Bronchus fibroblast of lung (primary cell): ENCODE measurements at places on chromosomes 2 and 18. TPM values are rescaled to one million over a fixed set of nuclear protein-coding genes. Genes with fewer than 3 reads are reported as not detected.

The BOLL gene
- total RNA-seq: not detected in 2 replicates

The KIAA2012 gene
- total RNA-seq: not detected in 2 replicates

The RDH14 gene
- total RNA-seq: 17.5 and 18.3 TPM in 2 replicates

The M1AP gene
- not detected in 2 replicates for total RNA-seq

The ROCK1 gene
- 11.1 and 13.3 TPM in 2 replicates for total RNA-seq

The SLC5A6 gene
- total RNA-seq: 27.1 and 28.2 TPM in 2 replicates

The SIX2 gene
- total RNA-seq: under 0.01 and 0.17 TPM in 2 replicates

The TTC21B gene
- total RNA-seq: 7.4 and 9.4 TPM in 2 replicates

The TEKT4 gene
- not detected in 2 replicates for total RNA-seq

The MYO5B gene
- total RNA-seq: under 0.01 and 0.17 TPM in 2 replicates

The SDC1 gene
- 30.6 and 37.7 TPM in 2 replicates for total RNA-seq

The SERPINB7 gene
- 4.2 and 10.3 TPM in 2 replicates for total RNA-seq

The ALPG gene
- total RNA-seq: not detected in 2 replicates

The PRSS56 gene
- total RNA-seq: not detected in 2 replicates

The STAT4 gene
- total RNA-seq: under 0.01 and 0.15 TPM in 2 replicates

The SIX3 gene
- total RNA-seq: not detected in 2 replicates

The ME2 gene
- 39.5 and 42.4 TPM in 2 replicates for total RNA-seq

The STARD6 gene
- 0.15 and 0.34 TPM in 2 replicates for total RNA-seq

The C2orf92 gene
- total RNA-seq: 0.15 and 0.67 TPM in 2 replicates

The CACNB4 gene
- under 0.01 and 0.15 TPM in 2 replicates for total RNA-seq

The MFSD2B gene
- total RNA-seq: 0.59 and 1.0 TPM in 2 replicates

The KLHL41 gene
- 0.30 and 0.34 TPM in 2 replicates for total RNA-seq

The CTIF gene
- 10.1 and 11.4 TPM in 2 replicates for total RNA-seq

The MOCOS gene
- 6.1 and 6.4 TPM in 2 replicates for total RNA-seq

The CRYGC gene
- not detected in 2 replicates for total RNA-seq

The CIAO1 gene
- 106 and 116 TPM in 2 replicates for total RNA-seq

The KCNS3 gene
- 1.3 and 2.7 TPM in 2 replicates for total RNA-seq

The CCDC121 gene
- 1.0 and 1.2 TPM in 2 replicates for total RNA-seq

The GDF7 gene
- not detected in 2 replicates for total RNA-seq

The DTNA gene
- 8.3 and 10.4 TPM in 2 replicates for total RNA-seq

The RALB gene
- total RNA-seq: 33.9 and 39.3 TPM in 2 replicates

The MAB21L4 gene
- not detected in 2 replicates for total RNA-seq

The KANSL3 gene
- total RNA-seq: 20.2 and 20.7 TPM in 2 replicates

The TUBA4B gene
- total RNA-seq: not detected in 2 replicates

The MAP4K3 gene
- total RNA-seq: 14.7 and 18.7 TPM in 2 replicates

The NT5C1B gene
- not detected in 2 replicates for total RNA-seq

The MARCHF4 gene
- 0.67 and 1.2 TPM in 2 replicates for total RNA-seq

The AQP12B gene
- total RNA-seq: not detected in 2 replicates

The ABCG8 gene
- not detected in 2 replicates for total RNA-seq

The VSNL1 gene
- total RNA-seq: 0.17 and 1.0 TPM in 2 replicates

The LRP1B gene
- under 0.01 TPM in 2 replicates for total RNA-seq

The ALPP gene
- total RNA-seq: not detected in 2 replicates

The INHBB gene
- not detected in 2 replicates for total RNA-seq

The CNGA3 gene
- not detected in 2 replicates for total RNA-seq

The ZNF396 gene
- total RNA-seq: 0.67 and 0.89 TPM in 2 replicates

The LANCL1 gene
- 34.5 and 43.0 TPM in 2 replicates for total RNA-seq

The ITGA4 gene
- total RNA-seq: 31.1 and 36.1 TPM in 2 replicates

The UNC80 gene
- total RNA-seq: not detected in 2 replicates

The GALR1 gene
- total RNA-seq: not detected in 2 replicates

The DNER gene
- 3.0 and 3.4 TPM in 2 replicates for total RNA-seq
